Femur (tissue), 1 donor: ENCODE measurements at places on chromosomes 11 and 22.

GRCh38 chr11:104657083-104657482 is 241.2 kb downstream of the CASP12 start:
- DNase-seq: no peak

DNA sequence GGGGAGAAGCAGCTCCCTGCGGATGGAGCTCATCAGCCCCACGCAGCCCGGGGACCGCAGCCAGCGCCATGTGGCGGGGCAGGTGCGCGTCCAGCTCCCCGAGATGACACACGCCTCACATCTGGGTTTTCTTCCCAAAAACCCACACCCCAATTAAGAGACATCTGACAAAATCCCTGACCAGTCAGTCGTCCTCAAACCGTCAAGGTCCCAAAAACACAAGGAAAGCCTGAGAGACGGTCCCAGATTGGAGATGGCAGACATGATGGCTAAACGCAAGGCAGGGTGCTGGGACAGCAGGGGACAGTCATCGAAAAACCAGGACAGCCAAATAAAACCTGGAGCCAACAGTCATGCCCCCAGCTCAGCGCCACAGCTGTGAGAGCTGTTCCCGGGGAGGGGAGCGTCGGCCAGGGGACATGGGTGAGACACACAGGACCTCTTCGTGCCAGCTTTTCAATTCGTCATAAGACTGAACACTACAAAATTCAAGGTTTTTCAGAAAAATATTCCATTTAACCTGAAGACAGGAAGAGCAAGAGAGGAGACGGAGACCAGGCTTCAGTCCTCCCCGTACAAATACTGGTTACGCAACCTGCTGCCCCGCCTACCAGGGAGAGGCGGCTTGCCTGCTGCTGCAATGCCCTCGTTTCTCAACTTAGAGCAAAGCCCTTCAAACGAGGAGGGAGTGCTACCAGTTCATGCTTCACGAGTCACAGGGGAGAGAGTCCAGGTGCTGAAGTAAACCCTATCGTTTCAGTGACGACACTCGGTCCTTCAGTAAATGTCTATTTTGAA is 10.5 kb downstream of the TOLLIP start:
- DNase-seq: peak; percentile 61

GRCh38 chr11:95359756-95360155 is 128.8 kb upstream of the SESN3 start:
- no peak for DNase-seq

DNA sequence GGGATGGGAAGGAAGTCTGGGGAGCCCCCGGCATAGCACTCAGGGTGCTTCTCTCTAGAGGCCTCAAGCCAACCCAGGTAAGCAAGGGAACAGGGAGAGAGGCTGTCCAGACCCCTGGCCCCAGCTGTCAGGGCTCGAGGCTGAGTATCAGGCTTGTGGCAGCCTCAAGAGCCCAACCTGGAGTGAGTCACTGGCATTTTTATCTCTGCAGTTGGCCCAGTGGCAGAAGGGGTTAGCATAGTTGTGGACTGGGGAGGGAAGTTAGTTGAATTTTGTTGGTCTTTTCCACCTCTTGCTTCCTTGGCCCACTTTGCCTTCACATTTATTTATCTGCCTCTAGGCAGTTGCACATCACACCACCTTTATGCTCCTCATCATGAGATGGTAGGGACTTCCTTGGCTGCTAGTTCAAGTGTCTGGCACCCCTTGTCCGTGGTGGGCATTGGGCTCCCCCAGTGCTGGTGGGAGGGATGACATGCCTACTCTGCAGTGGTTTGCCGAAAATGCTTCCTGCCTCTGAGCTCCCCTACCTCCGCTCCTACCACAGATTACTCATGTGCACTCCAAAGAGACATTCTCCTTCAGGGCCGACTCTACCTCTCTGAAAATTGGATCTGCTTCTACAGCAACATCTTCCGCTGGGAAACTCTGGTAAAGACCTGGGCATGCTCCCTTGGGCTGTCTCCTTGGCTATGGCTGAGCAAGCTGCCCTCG is 60.1 kb downstream of the SCN3B start:
- no peak for DNase-seq

GRCh38 chr22:46213052-46213451 is 37.0 kb downstream of the CDPF1 start:
- no peak for DNase-seq

- DNase-seq: no peak
These were observed 5.2 kb upstream of the MRPL16 start for GRCh38 chr11:59815754-59816153.

GRCh38 chr11:70463478-70464255 is 65.3 kb downstream of the CTTN start:
- DNase-seq: no peak

DNA sequence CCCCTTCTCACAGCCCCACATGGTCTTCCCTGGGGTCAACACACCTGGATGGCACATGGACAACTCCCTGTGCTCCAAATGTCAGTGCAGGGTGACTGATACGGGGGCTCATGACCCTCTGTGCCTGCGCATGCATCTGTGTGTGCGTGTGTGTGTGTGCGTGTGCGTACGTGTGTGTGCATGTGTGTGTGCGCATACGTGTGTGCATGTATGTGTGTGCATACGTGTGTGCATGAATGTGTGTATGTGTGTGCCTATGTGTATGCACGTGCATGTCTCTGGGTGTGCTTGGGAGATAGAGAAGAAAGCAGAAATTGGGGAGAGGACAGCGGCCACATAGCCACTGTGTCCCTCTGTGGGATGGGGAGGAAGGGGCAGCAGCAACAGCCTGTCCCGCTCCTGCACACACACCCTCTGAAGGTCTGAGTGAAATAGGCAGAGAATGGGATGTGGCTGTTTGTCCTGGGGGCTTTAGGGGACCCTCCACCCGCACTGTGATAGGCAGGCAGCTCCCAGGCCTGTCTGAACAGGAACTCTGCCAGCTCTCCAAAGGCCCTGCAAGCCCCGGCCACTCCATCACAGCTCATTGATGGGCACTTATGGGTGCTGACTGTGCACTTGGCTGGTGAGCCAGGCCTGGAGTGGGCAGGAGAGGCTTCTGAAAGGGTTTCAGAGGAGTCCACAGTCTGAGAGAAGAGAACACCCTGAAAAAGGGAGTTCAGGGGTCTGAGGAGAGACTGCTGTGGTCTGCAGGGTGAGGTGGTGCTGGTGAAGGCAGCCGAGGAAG is 28.7 kb upstream of the PICK1 start:
- no peak for DNase-seq

DNA sequence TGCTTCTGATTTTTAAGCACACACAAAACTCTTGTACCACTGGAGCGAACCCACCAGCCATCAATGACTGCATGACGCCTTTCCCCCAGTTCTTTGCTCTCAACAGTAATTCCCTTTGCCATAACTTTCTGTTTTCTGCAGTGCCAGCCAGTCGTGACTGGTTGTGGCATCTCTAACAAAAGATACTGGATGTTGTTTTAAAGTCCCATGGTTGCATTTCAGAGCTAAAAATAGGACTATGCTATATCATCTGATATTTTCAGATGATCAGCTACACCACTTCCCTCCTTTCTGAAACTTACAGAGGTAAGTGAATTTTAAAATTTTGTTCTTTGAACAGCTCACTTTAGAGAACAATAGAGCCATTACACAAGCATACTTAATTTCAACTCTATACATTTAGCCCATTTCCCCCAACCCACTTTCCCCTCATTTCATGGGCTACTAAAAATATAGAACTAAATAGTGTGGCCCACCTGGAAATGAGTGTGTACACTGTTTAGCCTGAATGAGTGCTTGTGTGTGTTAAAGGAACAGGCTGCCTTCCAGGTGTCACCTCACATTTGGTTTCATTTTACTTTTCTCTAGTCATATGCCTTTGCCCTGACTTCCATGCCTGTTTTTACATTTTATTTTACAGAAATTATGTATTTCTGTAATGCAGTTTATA is 136.9 kb upstream of the ZC3H12C start:
- no peak for DNase-seq

DNA sequence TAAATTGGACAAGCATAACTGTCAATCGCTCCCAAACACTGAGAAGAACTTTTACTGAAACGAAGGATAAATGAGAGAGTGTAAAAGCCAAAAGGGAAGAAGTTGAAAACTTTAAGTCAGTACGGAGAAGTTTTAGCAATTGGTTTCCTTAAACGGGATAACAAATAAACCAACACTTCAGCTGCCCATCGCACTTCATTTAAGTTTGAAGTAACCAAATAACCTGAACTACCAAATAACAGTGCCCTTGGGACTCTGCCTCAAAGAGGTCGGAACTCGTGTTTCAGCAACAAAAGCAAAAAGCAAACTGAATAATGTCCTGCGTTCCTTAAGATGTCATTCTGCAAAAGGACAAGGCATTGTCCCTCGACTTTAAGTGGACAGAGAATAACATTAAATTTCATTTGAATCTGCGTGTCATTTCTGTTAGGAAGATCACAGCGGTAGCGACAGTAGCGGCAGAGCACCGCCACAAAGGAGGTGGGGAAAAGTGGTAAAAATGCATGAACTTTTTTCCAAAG is 127.0 kb upstream of the C11orf58 start:
- DNase-seq: no peak

- no peak for DNase-seq
These were observed 47.4 kb upstream of the BIRC3 start for GRCh38 chr11:102269927-102270326.

- no peak for DNase-seq
These were observed 404.0 kb downstream of the GUCY1A2 start for GRCh38 chr11:106614262-106614661.

GRCh38 chr22:48939441-48940265 is 888.0 kb downstream of the BRD1 start:
- no peak for DNase-seq

DNA sequence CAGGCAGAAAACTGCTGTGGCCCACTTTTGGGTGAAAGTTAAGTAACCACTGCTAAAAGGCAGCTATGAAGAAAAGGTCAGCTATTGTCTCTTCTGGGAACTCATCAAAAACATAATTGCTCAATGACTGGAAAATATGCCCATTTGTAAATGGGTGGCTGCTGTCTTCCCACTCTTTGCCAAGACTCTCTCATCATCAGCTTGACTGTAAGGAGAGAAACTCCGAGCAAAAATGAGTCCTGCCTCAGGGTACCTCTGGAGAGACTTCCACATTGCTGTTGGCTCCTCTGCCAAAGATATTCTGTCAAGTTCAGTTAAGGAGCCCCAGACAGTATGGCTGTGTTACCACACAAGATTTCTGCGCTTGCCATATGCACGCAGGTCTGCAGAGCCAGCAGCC is 138.7 kb downstream of the BBOX1 start:
- no peak for DNase-seq

DNA sequence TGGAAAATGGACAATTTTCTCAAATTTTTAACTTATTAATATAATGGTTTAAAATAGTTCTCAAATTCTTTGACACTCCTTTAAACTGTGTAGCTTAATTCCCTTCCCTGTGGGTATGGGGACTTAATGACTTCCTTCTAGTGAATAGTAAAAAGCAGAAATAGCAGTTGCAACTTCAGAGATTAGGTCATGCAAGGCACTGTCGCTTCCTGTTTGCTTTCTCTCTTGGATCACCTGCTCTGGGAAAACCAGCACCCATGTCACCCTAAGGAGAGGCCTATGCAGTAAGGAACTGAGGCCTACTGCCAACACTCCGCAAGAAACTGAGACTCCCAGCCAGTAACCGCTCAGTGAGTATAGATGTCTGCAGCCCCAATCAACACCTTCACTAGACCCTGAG is 5.5 kb upstream of the PANX3 start:
- DNase-seq: no peak

- DNase-seq: peak; percentile 47
These were observed 51.6 kb upstream of the BARX2 start for GRCh38 chr11:129323896-129324502.

- DNase-seq: no peak
These were observed 6.1 kb downstream of the MCHR1 start for GRCh38 chr22:40685406-40685805.

DNA sequence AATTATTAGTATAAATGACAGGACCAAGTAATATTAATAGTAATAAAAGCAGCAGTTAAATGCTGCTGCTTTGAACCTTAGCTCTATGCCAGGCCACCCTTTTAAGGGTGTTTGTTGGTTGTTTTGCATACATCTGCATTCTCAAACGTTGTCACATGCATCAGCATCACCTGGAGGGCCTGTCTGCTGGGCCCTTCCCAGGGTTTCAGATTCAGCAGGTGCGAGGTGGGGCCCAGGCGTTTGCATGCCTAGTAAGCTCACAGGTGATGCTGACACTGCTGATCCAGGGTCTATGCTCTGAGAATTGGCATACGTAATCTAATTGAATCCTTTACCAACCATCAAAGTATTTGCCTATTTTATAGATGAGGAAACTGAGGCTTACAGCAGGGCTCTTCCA is 246.5 kb downstream of the CADM1 start:
- DNase-seq: no peak

- no peak for DNase-seq
These were observed 30.0 kb upstream of the SMCO4 start for GRCh38 chr11:93573184-93573583.

- DNase-seq: no peak
These were observed 3.3 kb downstream of the TMEM121B start for GRCh38 chr22:17117890-17118289.

DNA sequence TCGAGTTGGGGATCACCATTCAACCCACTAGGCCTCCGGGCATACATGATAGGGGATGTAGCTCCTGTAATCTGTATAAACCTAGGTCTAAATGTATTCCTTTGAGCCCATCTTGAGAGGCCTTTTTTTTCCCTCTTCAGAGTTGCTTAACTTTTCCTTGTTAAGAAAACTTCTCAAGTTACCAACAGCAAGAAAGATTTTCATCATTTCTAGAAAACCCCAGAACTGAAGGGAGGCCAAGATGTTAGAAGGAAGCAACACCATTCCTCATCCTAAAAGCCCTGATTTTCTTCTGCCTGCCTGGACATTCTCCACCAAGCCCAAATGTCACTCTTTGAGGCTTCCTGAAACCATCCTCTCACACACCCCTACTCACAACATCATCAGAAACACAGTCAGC is 79.4 kb downstream of the TMPRSS5 start:
- DNase-seq: no peak

DNA sequence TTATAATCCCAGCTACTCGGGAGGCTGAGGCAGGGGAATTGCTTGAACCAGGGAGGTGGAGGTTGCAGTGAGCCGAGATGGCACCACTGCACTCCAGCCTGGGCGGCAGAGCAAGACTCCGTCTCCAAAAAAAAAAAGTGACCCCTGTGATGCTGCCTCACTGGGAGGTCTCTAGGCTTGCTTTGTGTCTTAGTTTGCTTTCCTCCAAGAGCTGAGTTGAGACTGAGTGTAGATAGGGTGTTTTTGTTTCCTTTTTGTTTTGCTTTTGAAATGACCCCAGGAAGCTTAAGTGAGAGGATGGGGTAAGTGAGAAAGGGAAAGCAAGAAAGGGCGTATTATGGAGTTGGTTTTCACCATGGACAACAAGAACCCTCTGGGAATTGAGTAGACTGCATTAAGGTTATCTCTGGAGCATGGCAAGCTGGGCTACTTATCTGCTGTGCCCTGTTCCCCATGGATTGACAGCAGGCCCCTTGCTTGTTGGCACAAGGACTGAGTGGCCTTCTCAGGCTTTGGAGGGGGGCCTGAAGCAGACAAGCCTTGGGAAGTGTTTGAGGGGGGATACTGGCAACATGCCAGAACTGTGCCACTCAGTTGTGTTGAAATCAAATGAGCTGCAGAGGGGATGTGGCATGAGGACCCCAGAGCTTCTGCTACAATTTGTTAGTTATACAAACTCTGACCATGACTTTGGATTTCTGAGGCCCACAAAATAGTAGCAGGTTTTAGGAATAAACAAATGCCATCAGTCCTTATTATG is 300.6 kb upstream of the C11orf87 start:
- no peak for DNase-seq

- no peak for DNase-seq
These were observed 178.2 kb upstream of the CCDC90B start for GRCh38 chr11:83464160-83464944.
